ENCODE measurements at places on chromosomes 1 and 21.

DNA sequence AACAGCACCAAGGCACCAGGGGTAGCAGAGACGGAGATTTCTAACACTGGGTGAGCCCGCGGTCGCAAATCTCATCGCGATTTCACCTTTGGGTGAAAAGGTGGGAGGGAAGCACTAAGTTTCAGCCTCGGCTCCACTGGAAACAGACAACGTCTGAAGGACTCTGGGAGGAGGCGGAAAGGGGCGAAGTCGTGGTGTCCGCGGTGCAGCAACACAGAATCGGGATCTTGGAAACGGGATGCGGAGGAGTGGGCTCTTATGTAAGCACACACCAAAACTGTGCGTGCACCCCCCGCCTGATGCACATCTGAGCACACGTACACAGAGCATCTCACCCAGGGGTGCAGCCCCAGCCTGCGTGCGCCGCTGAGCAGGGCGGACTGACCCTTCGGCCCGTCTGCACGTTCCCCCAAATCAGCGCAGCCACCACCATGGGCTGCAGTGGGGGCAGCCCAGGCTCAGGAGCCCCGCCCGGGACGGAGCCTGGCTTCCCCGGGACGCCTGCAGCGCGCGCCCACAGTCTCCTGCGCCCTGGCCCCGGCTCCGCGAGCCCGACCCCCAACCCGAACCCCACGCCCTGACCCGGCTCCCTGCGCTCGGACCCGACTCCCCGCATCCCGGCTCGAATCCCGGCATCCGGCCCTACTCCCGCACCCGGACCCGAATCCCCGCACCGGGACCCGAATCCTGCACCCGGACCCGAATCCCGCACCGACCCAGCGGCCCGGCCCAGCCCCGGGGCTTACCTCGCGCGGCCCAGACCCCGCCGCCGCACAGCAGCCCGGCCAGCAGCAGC lies 670 bp downstream of the CLSTN1 start:
- no peak for DNase-seq

GRCh38 chr1:24954022-24954421 lies 23.9 kb upstream of the RUNX3 start:
- no peak for DNase-seq

- DNase-seq: peak; percentile 42
These were observed 359.0 kb downstream of the ST6GALNAC3 start for GRCh38 chr1:76433526-76433925.

DNA sequence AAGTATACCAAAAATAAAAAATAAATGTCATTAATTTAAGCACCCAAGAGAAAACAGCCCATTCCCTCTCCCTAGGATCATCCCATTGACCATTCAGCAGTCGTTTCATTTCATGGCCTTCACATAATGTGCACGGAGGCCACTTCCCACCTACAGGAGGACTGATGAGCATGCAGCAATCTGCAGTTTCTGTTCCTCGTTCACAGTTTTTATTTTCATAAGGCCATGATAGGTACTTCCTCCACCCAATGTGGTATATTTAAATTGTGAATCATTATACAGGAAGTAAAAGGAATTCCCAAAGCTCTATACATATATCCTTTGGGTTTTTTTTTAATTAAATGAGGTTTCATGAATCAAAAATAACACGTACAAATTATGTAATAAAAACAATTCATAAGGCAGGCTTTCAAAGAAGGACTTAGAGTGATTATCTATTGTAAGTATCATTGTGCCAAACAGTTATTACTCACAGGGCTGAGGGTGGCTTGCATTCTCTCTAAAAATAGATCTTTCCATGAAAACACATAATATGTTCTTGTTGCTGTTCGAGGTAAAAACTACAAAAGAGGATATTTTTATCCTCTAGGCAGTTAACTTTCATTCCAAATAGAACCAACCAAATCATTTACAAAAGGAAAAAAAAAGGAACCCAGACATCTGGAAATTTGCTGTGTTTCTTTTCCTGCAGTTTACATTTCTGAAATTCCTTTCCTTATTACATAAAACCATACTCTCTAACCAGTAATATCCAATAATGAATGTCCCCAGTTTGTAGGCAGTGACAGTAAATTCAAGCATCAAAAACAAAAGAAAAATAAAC lies 27.5 kb upstream of the SLC44A3 start:
- peak; percentile 62 for DNase-seq

Data from fibroblast of lung (primary cell).